ENCODE measurements at places on chromosomes 1 and 21.

DNA sequence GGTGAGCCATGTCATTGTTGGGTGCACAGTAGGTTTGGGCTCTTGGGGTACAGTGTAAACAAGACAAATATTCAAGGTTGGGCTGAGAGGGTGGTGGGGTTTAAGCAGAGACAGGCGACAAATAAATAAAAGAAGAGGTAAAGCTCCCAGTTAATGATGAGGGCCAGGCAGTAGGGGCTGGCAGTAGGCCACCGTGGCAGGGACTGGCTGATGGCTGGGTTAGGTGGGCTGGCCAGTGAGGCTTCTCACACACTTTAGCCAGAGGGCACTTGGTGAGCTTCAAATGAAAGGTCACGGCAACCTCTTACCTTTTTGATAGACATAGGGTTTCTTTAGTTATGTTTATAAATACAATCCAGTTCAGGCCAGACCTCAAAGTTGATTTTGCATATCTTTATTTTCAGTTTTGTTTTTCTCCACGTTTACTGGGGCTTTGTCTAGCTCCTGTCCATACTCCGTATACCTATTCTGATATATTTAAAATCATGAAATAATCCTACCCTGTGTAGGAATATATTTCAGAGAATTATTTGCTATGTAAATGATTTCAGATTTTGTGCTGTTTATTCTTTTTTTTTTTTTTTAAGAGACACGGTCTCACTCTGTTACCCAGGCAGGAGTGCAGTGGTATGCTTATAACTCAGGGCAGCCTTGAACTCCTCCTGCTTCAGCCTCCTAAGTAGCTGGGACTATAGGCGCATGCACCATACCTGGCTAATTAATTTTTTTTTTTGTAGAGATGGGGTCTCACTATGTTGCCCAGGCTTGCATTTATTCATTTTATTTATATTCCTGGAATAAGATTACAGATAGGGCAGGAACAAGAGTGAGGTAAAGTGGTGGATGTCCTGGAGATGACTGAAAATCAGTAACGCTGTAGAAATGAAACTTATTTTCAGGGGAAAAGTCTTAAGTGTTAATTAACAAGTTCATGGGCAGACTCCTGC lies 122.7 kb downstream of the RYR2 start:
- no peak for DNase-seq

DNA sequence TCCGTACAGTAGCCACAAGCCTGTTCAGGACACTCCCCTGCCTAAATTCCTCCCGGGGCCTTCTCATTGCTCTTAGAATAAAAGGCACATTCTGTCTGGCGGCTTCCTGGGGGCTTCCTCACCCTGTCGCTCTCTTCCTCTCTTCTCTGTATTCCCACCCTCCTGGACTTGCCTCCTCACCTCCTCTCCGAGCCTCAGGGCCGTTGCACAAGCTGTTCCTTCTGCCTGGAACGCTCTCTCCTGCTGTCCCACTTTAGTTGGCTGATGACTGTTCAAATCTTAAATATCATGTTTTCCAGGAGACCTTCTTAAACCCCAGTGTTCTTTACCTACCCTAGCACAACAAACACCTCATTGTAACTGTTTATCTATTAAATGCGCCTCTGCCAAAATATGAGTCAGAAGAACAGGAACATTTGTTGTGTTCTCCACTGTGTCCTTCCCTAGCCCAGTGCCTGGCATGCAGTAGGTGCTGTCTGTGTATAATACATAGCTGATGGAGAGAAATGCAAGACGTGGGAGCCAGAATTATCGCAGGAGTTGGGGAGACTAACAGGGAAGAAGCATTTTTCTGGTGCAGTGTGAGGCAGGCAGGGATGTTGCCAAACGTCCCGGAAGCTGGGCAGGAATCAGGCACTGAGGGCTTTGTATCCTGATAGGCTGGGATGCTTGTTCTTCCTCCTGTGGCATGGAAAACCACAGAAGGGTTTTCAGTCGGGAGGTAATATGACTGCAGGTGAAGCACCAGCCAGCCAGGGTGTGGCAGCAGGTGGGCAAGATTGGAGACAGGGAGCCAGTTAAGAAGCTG lies 24.1 kb upstream of the THRAP3 start:
- DNase-seq, result no peak

GRCh38 chr1:15836772-15837669 lies 10.5 kb upstream of the SPEN start:
- DNase-seq, result no peak

DNA sequence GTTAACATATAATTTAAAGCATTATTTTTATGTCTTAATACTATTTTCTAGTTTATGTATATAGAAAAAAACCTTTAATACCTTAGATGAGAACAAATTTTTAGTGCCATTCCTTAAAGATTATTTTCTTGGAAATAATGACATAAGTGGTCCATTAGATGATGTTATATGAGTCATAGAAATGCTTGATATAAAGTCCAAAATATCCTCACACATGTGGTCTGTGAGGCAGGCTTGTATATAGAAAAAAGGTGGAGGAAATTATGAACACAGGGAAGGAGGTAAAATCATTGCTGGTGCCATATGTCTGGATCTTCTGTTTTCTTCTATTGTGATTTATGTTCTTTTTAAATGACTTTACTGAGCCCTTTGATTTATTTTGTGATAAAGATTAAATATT lies 79.3 kb downstream of the MAP3K7CL start:
- DNase-seq, result no peak

Data from type B pancreatic cell (in vitro differentiated cells).